ENCODE measurements at places on chromosomes 11 and 22.

- peak; percentile 61 for DNase-seq
Observed at GRCh38 chr11:123180574-123180973, 14.5 kb downstream of the CLMP start.

DNA sequence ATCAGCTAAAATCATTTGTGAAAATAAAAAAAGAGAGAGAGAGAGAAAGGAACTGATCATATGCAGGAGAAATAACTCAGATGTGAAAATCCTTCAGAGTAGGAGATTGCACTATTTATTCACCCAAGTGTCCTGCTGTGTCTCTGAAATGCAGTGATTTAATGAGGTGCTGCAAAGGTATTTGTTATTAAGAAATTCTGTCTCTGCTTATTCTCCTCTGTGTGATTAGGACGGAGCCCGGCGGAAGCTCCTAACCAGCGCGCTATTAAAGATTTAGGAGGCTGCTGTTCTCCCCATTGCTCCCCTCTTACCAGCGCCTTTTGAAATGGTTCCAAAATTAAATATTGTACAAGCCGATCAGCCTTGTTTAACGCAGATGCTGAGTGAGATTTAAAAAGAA is 528.3 kb downstream of the BUD13 start:
- DNase-seq, result no peak

- no peak for DNase-seq
Observed at GRCh38 chr11:72653649-72654048, 20.6 kb downstream of the PDE2A start.

DNA sequence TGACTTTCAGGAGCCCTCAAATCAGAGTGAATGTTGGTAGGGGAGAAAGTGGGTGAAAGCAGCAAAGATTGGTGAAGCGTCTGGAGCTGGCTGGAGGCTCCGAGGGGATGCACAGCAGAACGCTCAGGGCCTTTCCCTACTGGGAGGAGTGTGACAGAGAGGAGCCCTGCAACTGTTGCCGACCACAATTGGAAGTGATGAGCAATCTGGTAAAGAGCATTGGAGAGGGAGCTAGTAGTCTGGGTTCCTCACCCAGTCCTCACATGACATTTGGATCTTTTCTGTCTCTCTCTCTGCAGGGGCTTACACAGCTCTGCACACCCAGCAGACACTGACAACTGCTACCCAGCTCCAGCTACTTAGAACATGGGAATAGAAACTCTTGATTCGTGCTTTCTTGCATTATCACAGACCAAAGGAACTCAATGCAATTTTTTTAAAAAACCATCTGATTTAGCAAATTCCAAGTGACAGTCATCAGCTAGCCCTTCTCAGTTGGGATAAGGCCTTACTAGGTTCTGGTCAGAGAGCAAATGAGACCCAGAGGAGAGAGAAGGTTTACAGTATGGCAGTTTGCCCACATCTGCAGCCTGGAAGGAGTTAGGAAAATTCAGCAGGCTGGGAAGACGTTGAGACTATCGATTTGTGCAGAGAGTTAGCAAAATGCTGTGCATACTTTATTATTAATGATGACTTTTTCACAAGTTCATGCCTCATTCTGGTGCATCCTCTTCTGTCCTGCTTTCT is 278.0 kb upstream of the PLET1 start:
- no peak for DNase-seq

DNA sequence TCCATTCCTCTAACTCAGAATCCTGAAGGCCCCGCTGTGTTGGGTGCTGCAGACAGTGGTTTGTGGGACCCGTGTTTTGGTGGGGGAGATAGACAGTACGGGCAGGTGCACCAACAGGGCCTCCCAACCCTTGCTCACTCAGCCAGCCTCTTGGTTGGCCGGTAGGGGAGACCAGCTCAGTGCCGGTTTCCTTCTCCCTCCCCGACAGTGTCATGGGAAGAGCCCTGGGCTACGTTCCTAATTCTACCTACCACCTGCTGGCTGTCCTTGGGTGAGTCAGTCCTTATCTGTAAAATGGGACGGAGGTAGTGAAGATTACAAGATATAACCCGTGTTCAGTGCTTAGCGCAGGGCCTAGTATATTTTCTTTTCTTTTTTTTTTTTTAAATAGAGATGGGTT is 5.9 kb downstream of the TMEM134 start:
- DNase-seq, result no peak

GRCh38 chr11:2216400-2217064 is 44.9 kb upstream of the TH start:
- DNase-seq, result no peak

DNA sequence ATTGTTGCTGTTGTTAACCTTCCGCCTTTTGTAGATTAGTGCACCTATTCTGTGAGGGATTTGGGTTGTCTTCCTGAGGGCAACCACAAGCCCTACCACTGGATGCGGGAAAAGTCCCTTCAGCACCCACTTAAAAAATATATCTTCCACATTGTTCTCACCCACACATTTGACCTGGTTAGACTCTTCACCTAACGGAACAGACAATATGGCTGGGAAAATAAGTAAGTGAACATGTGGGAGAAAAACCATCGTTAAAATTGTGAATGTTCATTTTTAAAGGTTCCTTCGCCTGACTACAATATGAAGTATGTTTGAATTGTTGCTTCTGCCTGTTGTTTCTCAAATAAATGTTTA is 72.0 kb upstream of the MPEG1 start:
- DNase-seq, result no peak

GRCh38 chr22:45334528-45334927 is 24.8 kb downstream of the FAM118A start:
- no peak for DNase-seq

- DNase-seq, result no peak
Observed at GRCh38 chr11:67614730-67615714, 8.3 kb downstream of the NDUFV1 start.

GRCh38 chr22:38228873-38229740 is 27.3 kb downstream of the MAFF start:
- DNase-seq, result peak; percentile 64

- no peak for DNase-seq
Observed at GRCh38 chr11:125245299-125245698, 80.7 kb downstream of the PKNOX2 start.

DNA sequence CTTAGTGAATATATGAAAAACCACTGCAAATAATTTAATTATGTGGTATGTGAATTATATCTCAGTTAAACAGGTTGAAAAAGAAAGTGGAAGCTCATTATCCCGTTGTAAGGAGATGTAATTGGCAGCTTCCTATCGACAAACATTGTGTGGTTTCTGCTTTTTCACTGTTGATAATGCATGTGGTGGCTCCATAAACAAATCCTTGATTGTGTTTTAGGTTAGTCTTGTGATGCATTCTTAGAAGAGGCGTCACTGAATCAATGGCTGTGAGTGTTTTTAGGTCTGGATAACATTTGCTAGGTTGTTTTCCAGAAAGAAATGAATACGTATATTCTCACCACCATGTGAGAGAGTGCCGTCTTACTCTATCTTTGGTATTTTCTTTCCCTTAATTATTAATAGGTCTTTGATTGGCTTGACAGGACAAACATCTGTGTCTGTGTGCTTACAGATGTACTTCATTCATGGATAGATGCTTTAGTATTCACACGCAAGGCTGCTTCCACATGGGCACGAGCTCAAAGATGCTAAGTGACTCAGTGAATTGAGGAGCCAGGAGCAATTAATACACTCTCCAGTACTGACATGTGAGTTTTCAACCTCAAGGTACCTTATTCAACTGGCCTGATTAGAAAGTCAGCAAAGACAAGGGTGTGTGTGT is 166.7 kb downstream of the TBC1D22A start:
- peak; percentile 23 for DNase-seq

GRCh38 chr11:66820901-66821300 is 22.3 kb upstream of the RCE1 start:
- DNase-seq, result no peak

DNA sequence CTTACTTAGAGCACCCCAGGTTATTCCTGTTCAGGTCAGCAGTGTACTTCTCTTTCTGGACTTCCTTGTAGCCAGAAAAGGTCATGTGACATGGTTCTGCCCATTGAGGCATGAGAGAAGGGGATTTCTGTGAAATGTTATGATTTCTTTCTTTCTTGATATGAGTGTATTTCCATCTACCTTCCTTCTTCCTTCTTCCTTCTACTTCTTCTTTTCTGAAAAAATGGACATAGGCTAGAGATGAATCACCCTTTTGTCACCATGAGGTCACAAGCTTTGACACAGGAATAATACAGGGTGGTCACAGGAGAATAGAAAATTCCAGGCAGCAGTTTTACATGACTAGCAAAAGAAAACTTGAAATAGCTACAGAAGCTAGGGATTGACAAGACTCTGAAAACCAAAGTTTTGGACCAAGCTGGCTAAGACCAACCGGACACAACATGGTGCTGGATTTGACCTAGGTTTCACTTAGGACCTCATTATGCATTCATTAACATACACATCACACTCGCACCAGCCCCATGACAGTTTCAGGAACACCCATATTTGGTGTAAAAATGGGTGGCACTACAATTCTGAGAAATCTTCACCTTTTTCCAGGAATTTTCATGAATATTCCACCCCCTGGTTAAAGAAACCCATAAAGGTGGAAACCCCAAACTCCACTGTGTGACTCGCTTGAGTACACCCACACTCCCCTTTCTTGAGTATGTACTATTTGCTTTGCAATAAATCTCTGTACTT is 21.2 kb upstream of the MAP6 start:
- no peak for DNase-seq

DNA sequence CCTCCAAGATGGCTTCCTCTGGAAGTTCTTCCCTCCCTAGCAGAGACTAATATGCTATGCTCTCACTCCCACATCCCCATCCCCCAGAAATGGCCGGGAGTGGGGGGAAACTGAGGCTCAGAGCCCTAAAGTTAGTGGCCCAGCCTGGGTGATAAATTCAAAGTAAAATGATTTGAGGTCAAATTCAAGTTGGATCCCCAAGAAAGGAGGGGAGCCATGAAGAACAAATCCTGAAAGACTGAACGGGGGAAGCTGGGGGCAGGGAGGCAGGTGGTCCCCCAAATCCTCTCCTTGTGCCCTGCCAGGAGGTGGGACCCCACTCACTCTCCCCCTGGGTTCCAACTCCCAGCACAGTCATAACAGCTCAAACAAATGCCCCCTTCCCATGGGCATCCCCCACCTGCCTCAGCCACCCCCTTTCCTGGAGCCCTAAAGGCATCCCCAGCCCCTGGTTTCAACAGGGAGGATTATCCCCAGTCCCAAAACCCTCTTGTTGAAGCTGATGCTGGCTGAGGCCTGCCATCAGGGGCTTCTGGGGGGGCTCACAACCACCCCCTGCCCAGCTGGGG is 1.1 kb downstream of the CBX6 start:
- DNase-seq, result no peak

GRCh38 chr22:27046086-27046485 is 388.7 kb downstream of the MIAT start:
- DNase-seq, result no peak

GRCh38 chr22:44406341-44407170 is 91.5 kb downstream of the RTL6 start:
- DNase-seq, result peak; percentile 58

DNA sequence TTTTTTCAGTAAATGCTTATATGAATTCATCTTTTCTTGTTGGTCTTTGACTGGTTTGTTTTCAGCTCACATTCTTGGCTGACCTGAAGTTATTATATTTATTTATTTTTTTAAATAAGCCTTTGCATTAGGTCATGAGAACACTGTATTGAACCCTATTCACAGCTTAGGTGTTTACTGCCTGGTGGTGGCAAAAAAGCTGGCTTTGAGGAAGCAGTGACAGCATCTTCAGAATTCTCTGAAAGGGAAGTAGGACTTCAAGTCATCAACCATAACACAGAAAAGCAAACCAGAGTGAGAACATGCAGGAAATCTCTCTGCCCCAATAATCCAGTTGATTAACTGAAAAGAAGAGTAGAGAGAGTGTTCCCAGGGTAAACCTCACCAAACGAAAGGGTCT is 30.3 kb upstream of the MMP13 start:
- DNase-seq, result no peak

- DNase-seq, result no peak
Observed at GRCh38 chr11:69005183-69005630, 7.8 kb downstream of the MRGPRF start.

DNA sequence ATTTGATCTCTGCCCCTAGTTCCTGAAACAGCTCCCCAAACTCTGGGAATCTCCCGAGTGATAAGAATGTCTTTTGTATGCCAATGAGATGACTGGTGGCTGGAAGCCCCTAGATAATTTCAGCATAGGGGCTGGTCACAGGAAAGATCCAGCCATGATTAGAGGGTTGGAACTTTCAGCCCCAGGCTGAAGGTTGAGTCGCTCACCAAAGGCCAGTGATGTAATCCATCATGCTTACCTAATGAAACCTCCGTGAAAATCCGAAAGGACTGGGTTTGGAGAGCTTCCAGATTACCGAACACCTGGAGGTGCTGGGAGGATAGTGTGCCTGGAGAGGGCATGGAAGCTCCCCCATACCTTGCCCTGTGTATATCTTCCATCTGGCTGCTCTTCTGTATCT is 26.0 kb downstream of the LRRC32 start:
- DNase-seq, result no peak

- DNase-seq, result no peak
Observed at GRCh38 chr11:76164861-76165751, 41.2 kb downstream of the WNT11 start.

DNA sequence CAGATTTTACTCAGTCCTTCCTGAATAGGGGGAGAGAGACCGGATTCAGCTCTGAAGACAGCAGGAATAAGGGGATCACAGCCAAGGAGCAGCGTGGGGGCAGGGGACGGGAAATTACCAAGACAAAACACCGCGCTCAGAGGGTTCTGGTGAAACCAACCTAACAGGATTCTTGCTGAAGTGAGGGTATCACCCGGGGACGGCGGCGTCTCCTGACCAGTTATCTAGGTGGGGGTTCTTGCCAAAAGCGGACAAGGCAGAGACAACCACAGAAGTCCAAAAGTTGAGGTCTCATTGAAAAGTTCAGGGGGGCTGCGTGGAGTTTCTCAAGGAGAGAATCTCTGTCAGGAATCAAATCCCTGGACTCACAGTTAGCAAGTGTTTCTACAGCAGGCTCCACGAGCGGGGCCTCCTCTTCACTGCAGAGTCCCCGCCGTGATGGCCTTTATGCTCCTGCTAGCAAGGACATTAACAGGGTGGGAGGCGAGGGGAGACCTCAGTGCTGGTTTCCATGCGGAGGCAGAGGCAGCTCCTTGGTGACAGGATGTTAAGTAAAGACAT is 291.0 kb downstream of the BRD1 start:
- no peak for DNase-seq

GRCh38 chr11:10657308-10658271 is 36.0 kb downstream of the IRAG1 start:
- DNase-seq, result peak; percentile 74

- DNase-seq, result no peak
Observed at GRCh38 chr11:30605036-30605605, 19.0 kb upstream of the MPPED2 start.

DNA sequence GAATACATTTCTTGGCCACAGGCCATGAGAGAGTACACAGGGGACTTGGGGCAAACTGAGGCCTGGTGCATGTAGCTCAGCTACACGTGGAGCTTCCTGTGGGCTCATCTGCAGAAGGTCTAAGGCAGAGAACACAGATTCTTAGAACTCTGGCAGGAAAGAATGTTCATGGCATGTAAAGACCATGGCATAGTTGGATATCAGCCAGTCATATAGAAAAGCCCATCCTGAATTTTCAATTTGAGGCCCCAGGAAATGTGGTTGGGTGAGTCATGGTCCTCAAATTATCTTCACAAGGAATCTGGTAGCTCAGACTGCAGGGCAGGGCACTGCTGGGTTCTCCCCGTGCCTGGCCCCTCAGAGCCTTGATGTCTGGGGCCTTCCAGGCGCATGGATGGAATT is 13.7 kb upstream of the ST3GAL4 start:
- DNase-seq, result peak; percentile 77
